Astrocyte of the hippocampus (primary cell): ENCODE measurements at places on chromosomes 1 and 21.

DNA sequence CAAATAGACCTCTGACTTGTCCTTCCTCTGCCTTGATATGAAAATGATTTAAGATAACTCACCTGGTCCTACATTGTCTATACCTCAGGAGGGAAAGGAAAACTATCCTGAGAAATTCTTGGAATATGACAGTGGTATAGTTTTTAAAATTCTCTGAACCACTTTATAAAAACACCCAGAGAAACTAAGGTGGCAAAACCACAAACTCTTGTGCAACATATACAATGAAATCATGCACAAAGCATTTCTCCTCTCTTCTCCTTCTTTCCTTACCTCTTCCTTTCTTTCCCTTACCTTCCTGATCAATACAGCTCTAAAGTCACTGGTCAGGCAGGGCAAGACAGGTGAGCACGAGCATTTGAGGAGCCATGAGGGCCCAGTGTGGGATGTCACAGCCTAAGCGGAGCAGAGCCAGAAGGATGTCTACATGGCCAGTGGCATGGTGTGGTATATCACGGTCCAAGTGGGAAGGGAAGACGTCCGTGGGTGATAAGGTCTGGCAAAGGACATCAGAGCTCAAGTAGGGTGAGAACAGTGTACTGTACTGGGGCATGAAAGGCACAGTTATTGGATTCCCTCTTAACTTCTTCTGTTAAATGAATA, 543.3 kb downstream of the DPYD start:
- no peak for DNase-seq

- no peak for DNase-seq
Observed at GRCh38 chr1:208432346-208432745, 188.2 kb upstream of the PLXNA2 start.

- peak; percentile 7 for DNase-seq
Observed at GRCh38 chr21:37412603-37413360, 46.2 kb downstream of the DYRK1A start.

- DNase-seq, result peak; percentile 11
Observed at GRCh38 chr1:110616587-110616986, 10.4 kb upstream of the KCNA2 start.

- no peak for DNase-seq
Observed at GRCh38 chr1:55210990-55211801, 4.0 kb downstream of the USP24 start.

- DNase-seq, result no peak
Observed at GRCh38 chr21:35990609-35991008, 69.7 kb downstream of the SETD4 start.

- no peak for DNase-seq
Observed at GRCh38 chr1:109759513-109760334, 4.0 kb downstream of the EPS8L3 start.

DNA sequence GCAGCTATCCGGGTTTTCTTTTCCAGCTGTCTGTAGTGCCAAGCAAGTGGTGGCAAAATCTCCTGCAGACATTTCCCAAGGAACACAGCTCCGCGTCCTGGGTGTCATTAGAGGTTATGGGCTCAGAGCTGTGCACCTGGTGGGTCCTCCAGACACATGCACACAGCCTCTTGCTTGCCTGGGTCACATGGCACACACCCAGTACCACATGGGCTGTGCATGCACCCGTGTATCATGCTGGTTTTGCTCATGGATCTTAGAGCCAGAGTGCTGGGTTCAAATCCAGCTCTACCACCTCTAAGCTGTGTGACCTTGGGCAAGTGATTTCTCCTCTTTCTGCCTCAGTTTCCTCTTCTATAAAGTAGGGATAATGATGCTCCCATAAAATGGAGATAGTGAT, 61.7 kb downstream of the ALPL start:
- no peak for DNase-seq

DNA sequence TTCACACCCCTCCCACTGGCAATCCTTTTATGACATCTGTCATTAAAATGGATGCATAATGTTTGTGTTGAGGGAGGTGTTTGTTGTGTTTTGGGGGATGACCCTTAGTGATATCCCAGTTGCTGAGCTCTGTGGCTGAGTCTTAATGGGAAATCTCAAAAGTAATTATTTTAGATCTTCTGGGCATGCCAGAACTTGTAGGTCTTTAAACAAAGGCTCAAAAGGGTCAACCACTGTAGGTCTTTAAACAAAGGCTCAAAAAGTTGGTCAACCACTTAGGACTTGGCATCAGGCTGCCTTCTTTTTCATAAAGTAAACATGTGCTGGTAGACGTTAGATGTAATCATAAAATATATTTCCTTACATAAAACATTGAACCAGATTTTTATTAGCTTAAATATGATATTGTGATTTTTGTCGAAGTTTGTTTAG, 78.0 kb downstream of the CDC14A start:
- DNase-seq, result no peak

GRCh38 chr21:33033094-33033951, 7.6 kb downstream of the OLIG2 start:
- no peak for DNase-seq

GRCh38 chr21:36881228-36881627, 85.2 kb downstream of the HLCS start:
- peak; percentile 49 for DNase-seq

GRCh38 chr21:28252928-28253327, 739.7 kb downstream of the LTN1 start:
- DNase-seq, result no peak

- DNase-seq, result no peak
Observed at GRCh38 chr1:43031316-43032203, 72.9 kb upstream of the SLC2A1 start.

GRCh38 chr1:74526708-74527107, 14.3 kb upstream of the LRRC53 start:
- DNase-seq, result no peak

- DNase-seq, result peak; percentile 60
Observed at GRCh38 chr1:110210604-110211495, 736 bp downstream of the KCNC4 start.

- DNase-seq, result no peak
Observed at GRCh38 chr1:33119532-33120217, 38.7 kb downstream of the AZIN2 start.

- no peak for DNase-seq
Observed at GRCh38 chr1:71154429-71154828, 73.6 kb upstream of the ZRANB2 start.

DNA sequence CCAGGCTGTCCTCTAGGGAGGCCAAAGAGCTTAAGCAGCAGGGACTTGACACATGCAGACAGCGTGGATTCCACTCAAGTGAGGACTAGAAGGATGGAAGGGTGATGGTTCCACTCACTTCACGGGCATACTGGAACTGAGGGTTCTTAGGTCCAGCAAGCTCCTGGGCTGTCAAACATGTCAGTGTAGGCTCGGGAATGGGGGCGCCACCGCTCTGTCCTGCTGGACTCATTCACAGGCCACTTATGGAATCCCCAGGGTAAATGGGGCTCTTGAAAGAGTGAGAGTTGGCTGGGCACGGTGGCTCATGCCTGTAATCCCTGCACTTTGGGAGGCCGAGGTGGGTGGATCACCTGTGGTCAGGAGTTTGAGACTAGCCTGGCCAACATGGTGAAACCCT, 27.7 kb upstream of the CSF3R start:
- DNase-seq, result no peak

DNA sequence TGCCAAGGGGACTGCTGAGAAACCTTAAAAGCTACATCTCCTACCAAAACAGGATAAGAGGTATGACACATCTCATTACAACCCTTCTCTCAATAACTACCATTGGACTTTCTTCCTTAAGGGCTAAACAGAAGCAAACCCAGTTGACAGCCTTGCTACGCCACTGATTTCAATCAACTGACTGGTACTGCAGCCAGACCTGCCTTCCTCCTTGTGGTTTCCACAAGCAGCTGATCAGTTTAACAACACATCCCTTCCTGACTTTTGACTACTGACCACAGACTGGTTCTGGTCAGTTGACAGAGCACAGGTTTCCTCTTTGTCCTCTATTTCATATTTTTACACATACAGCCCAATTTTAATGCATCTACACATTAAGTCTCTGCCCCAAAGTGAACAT, 108.8 kb downstream of the ADAMTS1 start:
- no peak for DNase-seq

GRCh38 chr1:203038217-203038741, 12.0 kb downstream of the PPFIA4 start:
- DNase-seq, result peak; percentile 93

- DNase-seq, result no peak
Observed at GRCh38 chr1:21247892-21248715, 42.2 kb downstream of the ECE1 start.

- DNase-seq, result peak; percentile 67
Observed at GRCh38 chr1:97820470-97821188, 100.2 kb downstream of the DPYD start.

- DNase-seq, result no peak
Observed at GRCh38 chr1:181155339-181155738, 66.8 kb downstream of the IER5 start.

DNA sequence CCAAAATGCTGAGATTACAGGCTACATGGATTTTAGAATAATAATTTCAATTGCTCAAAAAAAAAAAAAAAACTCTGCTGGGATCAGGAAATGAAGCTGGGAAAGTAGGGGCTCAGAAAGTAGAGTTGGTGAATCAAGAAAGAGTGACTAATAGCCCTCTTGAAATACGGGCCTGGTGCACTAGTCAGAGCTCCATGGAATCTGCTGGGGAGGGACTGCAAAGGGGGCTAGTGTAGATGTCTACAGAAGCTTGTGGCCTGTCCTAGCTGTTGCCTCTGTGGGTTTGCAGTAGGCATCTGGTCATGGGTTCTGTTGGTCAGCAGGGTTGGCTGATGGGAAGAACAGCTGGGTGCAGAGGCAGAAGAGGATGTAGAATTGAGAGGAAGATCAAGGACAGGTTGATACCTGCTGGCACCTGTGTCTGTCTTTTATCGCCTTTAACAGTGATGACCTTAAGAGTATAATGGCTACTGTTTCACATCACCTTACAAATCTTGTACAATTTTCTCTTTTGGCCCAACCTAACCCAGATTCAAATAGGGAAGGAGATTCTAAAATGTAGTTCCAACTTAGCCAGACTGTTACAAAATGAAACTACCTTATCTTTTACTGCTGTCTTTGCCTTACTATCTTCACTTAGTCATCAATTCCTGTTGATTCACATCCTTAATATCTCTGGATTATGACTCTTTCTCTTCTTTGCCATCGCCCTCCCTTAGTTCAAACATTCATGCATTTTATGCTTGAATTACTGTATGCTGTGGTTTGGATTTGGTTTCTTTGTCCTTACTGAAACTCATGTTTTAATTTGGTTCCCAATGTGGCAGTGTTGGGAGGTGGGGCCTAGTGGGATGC, 126.2 kb downstream of the GIPC2 start:
- DNase-seq, result no peak

- peak; percentile 94 for DNase-seq
Observed at GRCh38 chr1:9110669-9111356, 18.1 kb downstream of the GPR157 start.

- no peak for DNase-seq
Observed at GRCh38 chr1:205118752-205119151, 3.0 kb downstream of the RBBP5 start.

GRCh38 chr1:99771513-99771918, 5.1 kb upstream of the FRRS1 start:
- no peak for DNase-seq

DNA sequence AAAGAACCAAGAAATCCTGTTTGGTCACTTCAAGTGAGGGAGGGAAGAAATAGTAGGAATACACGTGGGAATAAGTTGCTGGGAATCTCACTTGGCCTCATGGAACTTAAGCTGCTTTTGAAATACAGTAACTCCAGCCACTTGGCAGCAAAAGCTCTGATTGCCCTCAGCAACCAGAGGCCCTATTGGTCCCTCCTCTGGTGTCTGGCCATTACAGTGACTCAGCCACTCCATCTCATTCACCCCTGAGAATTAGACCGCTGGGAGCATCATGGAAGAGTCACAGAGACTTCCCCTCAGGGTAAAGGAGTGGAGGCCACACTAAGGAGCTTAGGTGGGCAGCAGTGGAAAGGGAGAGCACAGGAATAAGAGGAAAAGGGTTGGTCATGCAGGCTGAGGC, 99.6 kb downstream of the ELAVL4 start:
- DNase-seq, result peak; percentile 13

- DNase-seq, result no peak
Observed at GRCh38 chr1:204447736-204448135, 36.1 kb upstream of the PPP1R15B start.

DNA sequence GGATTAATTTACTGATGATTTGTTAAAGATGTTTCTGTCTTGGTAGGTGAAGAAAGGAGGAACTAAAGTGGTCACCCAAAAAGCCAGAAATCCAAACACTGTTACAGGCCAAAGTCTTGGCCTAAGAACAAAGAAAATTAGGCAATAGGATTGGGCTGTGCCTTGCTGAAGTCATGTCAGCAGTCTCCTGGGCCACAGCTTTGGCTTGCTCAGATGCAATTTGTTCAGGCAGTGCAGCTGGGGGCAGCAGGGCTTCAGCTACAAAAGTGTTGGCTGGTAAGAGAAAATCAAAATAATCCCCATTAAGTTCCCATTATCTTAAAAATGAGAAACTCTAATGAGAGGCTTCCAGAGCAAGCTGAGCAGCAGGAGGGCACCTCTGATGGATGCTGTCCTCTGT, 14.0 kb upstream of the RAP1A start:
- peak; percentile 70 for DNase-seq

DNA sequence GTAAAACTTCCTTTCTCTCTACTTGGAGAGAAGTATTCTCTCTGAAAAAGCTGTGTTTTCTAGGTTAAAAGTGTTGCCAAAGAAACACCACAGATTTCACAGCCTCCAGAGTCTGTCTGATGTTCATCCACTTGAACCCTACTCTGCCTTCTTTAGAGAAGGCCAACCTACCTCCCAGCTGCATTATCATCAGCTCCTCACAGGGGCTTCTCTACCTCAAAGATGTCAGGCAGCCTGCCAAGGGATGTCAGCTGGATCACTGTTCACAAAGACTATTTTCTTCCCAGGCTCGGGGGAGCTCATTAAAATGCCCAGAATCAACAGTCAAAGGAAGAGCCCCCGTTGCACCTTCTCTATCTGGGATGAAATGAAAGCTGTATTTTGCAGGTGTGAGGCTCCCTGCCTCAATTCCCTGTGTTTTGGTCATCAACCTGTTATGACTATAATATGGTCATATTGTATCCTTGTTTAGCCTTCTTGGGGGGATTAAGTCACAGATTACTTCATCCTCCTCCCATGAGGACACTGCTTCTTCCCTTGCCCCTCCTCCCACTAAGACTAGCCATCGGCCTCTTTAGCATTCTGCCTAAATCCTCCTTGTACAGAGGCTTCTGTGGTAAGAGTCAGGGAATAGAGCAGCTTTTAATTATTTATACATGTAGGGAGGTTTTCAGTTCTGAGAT, 25.7 kb downstream of the ANGPTL7 start:
- no peak for DNase-seq

- no peak for DNase-seq
Observed at GRCh38 chr1:60841116-60842046, 241.0 kb upstream of the NFIA start.

DNA sequence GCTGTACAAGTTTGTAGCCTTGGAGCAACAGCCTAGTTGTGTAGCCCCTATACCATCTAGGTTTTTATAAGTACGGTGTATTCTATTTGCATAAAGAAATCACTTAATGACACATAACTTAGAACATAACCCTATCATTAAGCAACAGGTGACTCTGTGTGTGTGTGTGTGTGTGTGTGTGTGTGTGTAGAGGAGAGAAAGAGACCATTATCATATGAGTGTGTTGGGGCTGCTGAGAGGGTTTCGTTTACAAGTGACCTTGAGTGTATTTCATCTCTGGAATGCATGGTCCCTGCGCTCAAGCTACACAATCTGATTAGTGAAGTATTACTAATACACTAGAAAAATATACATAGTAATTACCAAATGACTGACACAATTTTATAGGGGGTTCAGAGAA, 115.1 kb downstream of the RABGAP1L start:
- no peak for DNase-seq

- DNase-seq, result peak; percentile 94
Observed at GRCh38 chr1:245085508-245086095, 69.2 kb upstream of the KIF26B start.

GRCh38 chr1:41416552-41417334, 55.5 kb downstream of the FOXO6 start:
- DNase-seq, result peak; percentile 88
